ENCODE measurements at places on chromosomes 5 and 9. TPM values are rescaled to one million over a fixed set of nuclear protein-coding genes. Genes with fewer than 3 reads are reported as not detected.

Gene CDX1
- not detected for total RNA-seq

Gene GALT
- total RNA-seq, result 95.2 TPM

Gene RAD23B
- total RNA-seq, result 89.4 TPM

Gene COMMD10
- total RNA-seq, result 22.5 TPM

Gene KCNN2
- not detected for total RNA-seq

Gene ADAMTS16
- not detected for total RNA-seq

Gene RORB
- 0.13 TPM for total RNA-seq

Gene IDNK
- total RNA-seq, result 8.2 TPM

Gene FNIP1
- total RNA-seq, result 27.8 TPM

Gene NIPAL4
- total RNA-seq, result 0.10 TPM

Gene ROR2
- 2.1 TPM for total RNA-seq

Gene PSD2
- total RNA-seq, result not detected

- no peak overlapping the region for H3K27ac ChIP-seq
- DNase-seq, result no peak
- H3K36me3 ChIP-seq, result no peaks in the 10 kb centered on the region
- H3K4me3 ChIP-seq, result no peak overlapping the region
These were observed 22.5 kb downstream of the ABO start for GRCh38 chr9:133252301-133253020.

- H3K27me3 ChIP-seq, result peaks cover 9% of the 10 kb centered on the region
- peaks cover 6% of the 10 kb centered on the region for H3K4me1 ChIP-seq
- H3K27ac ChIP-seq, result no peak overlapping the region
These were observed 239.9 kb downstream of the ROR2 start for GRCh38 chr9:91710158-91710557.

GRCh38 chr5:128711216-128711615 lies 173.2 kb upstream of the FBN2 start:
- H3K4me3 ChIP-seq, result no peak overlapping the region
- no peaks in the 10 kb centered on the region for H3K27me3 ChIP-seq
- no peak overlapping the region for H3K27ac ChIP-seq
- H3K4me1 ChIP-seq, result no peaks in the 10 kb centered on the region
- H3K36me3 ChIP-seq, result no peaks in the 10 kb centered on the region

- peaks cover 56% of the 10 kb centered on the region for H3K27me3 ChIP-seq
- H3K4me1 ChIP-seq, result no peaks in the 10 kb centered on the region
- no peak overlapping the region for H3K4me3 ChIP-seq
- DNase-seq, result no peak
- no peak overlapping the region for H3K27ac ChIP-seq
- no peaks in the 10 kb centered on the region for H3K36me3 ChIP-seq
These were observed 30.9 kb downstream of the CDO1 start for GRCh38 chr5:115785381-115786065.

DNA sequence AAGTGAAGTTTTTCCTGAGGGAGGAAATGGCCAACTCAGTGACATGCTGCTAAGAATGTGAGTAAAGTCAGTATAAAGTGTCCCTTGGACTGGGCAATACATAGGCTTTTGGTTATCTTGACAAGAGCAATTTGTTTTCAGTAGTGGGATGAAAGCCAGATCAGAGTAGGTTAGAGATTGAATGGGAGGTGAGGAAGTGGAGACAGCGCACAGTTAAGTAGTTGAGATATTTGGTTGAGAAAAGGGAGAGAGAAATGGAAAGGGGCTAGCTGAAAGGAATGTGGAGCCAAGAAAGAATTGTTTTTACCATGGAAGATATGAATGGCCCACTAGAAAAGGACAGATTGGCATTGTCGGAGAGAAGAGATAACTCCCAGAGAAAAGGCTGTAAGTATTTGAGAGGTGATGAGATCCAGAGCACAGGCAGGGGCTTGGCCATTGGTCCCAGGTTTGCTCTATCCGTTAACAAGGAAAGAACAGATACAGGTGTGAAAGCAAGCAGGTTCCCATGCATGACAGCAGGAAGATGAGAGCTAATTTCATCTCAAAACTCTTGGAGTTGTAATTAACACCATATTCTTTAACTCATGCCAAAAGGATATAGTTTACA lies 392.0 kb downstream of the NR2F1-AS1 start:
- no peak overlapping the region for H3K27ac ChIP-seq
- H3K36me3 ChIP-seq, result no peaks in the 10 kb centered on the region
- no peak for DNase-seq
- H3K4me3 ChIP-seq, result no peak overlapping the region

GRCh38 chr9:90002397-90003271 lies 397.8 kb downstream of the GADD45G start:
- H3K36me3 ChIP-seq, result no peaks in the 10 kb centered on the region
- peaks cover 11% of the 10 kb centered on the region for H3K27me3 ChIP-seq
- H3K4me3 ChIP-seq, result no peak overlapping the region
- no peak overlapping the region for H3K27ac ChIP-seq
- DNase-seq, result no peak

DNA sequence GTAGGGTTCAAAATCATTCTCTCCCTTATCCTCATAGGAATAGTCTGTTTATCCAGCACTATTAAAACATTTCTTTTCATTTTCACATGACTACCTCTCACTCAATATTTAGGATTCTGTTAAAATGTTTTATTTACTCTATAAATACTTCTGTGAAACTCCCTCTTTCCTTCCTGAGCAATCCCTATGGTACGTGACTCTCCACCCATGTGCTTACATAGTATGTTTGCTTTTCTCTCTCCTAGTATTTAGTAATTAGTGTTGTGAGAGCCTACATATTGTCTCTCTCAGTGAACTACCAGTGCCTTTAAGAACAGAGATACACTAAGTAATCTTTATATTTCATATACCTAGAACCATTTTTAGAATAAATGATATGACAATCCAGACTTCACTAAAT lies 46.0 kb downstream of the PTPRD start:
- H3K27me3 ChIP-seq, result no peaks in the 10 kb centered on the region
- DNase-seq, result no peak
- no peaks in the 10 kb centered on the region for H3K4me1 ChIP-seq

DNA sequence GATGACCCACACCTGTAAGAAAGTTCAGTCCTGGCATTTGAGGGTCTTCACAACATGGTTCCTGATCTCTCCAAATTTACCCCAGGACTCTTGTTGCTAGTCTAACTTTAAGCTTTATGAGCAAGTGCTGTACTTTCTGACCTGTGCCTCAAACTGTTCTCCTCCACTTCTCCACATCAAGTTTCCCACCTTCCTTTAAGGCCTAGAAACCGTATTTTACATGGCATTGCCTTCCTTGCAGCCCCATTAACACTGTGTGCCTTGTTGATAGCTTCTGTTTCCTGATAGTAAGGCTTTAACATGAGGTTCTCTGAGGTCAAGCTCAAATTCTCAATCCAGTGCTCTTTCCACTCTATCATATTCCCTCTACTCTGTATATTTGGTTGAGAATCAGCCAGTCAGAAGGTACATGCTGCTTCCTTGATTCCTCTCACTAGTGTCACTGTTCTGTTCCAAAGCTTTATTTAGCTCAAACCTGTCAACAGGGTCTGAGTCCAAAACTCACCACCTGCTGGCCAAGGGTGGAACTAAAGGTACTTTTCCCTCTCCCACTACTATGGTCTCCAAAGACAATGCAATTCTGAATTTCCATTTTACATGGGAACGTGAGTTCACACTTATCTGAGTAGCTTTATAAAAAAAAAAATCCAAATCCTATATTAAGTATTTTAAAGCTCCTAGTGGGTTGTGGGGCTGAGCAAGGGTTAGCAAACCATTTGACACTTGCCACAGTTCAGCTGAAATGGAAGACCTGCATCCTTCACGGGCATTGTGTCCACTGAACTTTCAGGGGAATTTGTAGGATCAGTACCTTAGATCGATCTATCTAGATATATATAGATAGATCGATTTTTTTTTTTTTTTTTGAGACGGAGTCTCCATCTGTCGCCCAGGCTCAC lies 21.1 kb downstream of the VCP start:
- DNase-seq, result peak; percentile 49
- H3K4me3 ChIP-seq, result no peak overlapping the region
- H3K4me1 ChIP-seq, result no peaks in the 10 kb centered on the region
- H3K36me3 ChIP-seq, result peaks cover 47% of the 10 kb centered on the region

GRCh38 chr5:106755789-106756188 lies 914.9 kb downstream of the EFNA5 start:
- H3K4me3 ChIP-seq, result no peak overlapping the region
- DNase-seq, result no peak
- no peak overlapping the region for H3K27ac ChIP-seq
- H3K27me3 ChIP-seq, result no peaks in the 10 kb centered on the region
- H3K36me3 ChIP-seq, result no peaks in the 10 kb centered on the region
- no peaks in the 10 kb centered on the region for H3K4me1 ChIP-seq

- H3K27me3 ChIP-seq, result no peaks in the 10 kb centered on the region
- DNase-seq, result no peak
- no peak overlapping the region for H3K27ac ChIP-seq
- no peaks in the 10 kb centered on the region for H3K4me1 ChIP-seq
- H3K4me3 ChIP-seq, result no peak overlapping the region
- no peaks in the 10 kb centered on the region for H3K36me3 ChIP-seq
These were observed 1060.1 kb downstream of the PTPRD start for GRCh38 chr9:9552665-9553064.

- no peaks in the 10 kb centered on the region for H3K27me3 ChIP-seq
- no peaks in the 10 kb centered on the region for H3K4me1 ChIP-seq
- H3K36me3 ChIP-seq, result no peaks in the 10 kb centered on the region
- H3K4me3 ChIP-seq, result no peak overlapping the region
- H3K27ac ChIP-seq, result no peak overlapping the region
These were observed 516.6 kb upstream of the DAB2 start for GRCh38 chr5:39941416-39941815.

GRCh38 chr5:158883502-158883901 lies 216.2 kb downstream of the EBF1 start:
- H3K36me3 ChIP-seq, result no peaks in the 10 kb centered on the region
- no peak overlapping the region for H3K27ac ChIP-seq
- H3K4me1 ChIP-seq, result peaks cover 11% of the 10 kb centered on the region
- H3K27me3 ChIP-seq, result no peaks in the 10 kb centered on the region
- no peak for DNase-seq
- no peak overlapping the region for H3K4me3 ChIP-seq

DNA sequence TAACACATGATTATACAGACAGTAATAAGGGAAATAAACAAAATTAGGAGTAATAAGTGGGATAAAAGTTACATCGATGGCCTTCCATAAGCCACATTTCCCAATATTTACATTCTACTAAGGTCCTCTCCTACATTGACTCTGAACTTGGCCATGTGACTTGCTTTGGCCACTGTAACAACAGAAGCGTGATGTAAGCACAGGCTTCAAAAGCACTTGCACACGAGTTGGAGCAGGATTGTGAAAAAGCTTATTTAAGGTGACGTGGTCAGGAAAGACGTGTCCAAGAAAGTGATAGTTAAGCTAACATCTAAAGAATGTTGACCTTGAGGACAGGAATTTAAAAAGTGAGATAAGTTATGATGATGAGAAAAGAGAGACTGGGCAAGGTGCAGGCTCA lies 9.8 kb upstream of the CEMIP2 start:
- DNase-seq, result no peak

DNA sequence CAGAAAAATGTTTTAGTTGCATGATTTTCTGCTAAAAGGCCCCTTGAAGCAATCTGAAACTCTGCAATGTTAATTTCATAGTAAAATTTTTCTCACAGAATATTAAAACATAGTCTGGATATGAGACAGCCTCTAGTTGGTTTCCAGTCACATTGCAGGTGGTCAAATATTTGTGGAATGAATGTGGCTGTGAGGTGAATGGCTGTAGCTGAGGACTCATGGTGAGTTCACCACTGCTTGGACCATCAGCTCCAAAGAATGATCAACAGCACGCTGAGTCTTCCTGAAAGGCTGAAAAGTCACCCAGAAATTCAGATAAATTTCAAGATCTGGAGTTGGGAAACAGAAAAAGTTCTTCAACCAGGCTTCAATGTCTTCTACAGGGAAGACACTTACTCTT lies 79.8 kb downstream of the MAT2B start:
- no peaks in the 10 kb centered on the region for H3K36me3 ChIP-seq
- no peak overlapping the region for H3K4me3 ChIP-seq
- no peak overlapping the region for H3K27ac ChIP-seq
- no peak for DNase-seq
- H3K4me1 ChIP-seq, result no peaks in the 10 kb centered on the region

DNA sequence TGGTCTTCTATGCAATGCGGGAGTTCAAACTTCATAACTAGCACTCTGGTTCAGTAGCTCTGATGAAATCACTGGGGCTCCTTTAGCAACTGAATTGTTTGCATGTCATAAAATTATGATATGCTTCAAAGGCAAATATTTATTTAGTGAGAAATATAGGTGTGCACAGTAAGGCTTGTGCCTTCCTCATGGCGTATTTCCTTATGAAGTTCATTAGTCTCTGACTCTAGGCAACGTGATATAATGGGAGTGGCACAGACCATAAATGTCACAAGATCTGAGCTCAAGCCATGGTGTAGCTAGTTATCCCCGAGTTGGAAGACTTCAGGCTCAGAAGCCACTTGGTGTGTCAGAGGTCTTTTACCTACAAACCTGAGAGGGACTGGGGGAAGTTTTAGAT lies 35.5 kb downstream of the PIP5K1B start:
- H3K27me3 ChIP-seq, result peaks cover 20% of the 10 kb centered on the region
- no peaks in the 10 kb centered on the region for H3K4me1 ChIP-seq
- no peak overlapping the region for H3K4me3 ChIP-seq

GRCh38 chr5:94968507-94969095 lies 316.3 kb downstream of the MCTP1 start:
- H3K4me3 ChIP-seq, result no peak overlapping the region
- no peak for DNase-seq
- H3K27me3 ChIP-seq, result peaks cover 10% of the 10 kb centered on the region
- H3K36me3 ChIP-seq, result no peaks in the 10 kb centered on the region
- no peak overlapping the region for H3K27ac ChIP-seq
- no peaks in the 10 kb centered on the region for H3K4me1 ChIP-seq

DNA sequence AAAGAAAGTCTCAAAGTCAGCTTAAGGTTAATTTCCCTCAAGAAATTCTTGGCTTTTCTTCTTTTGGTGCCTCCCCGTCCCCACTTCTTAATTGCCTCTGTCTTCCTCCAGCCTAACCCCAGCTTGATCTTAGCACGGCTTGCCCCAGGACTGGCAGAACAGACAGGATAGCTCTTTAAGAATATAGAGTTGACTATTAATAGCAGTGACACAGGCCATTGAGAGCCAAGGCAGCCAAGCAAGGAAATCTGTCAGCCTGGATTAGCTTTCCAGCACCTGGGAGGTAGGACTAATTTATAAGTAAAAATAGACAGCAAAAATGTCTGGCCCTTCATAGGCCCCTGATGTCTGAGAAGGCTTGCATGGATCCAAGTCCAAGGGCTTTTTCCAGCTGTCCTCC lies 384.6 kb upstream of the SLC30A5 start:
- peaks cover 27% of the 10 kb centered on the region for H3K4me1 ChIP-seq
- peaks cover 5% of the 10 kb centered on the region for H3K27me3 ChIP-seq
- DNase-seq, result no peak
- H3K36me3 ChIP-seq, result no peaks in the 10 kb centered on the region
- H3K4me3 ChIP-seq, result no peak overlapping the region

All from activated CD4-positive, alpha-beta memory T cell treated with anti-CD3 and anti-CD28 coated beads, Interleukin-2, amount 10 ng/mL, durations not matched to agents 7 days and 5 days (primary cell).